ENCODE measurements at places on chromosomes 6 and 20. TPM values are rescaled to one million over a fixed set of nuclear protein-coding genes. Genes with fewer than 3 reads are reported as not detected.

GRCh38 chr6:155340464-155341129 lies 26.3 kb upstream of the TFB1M start:
- no peak for DNase-seq

DNA sequence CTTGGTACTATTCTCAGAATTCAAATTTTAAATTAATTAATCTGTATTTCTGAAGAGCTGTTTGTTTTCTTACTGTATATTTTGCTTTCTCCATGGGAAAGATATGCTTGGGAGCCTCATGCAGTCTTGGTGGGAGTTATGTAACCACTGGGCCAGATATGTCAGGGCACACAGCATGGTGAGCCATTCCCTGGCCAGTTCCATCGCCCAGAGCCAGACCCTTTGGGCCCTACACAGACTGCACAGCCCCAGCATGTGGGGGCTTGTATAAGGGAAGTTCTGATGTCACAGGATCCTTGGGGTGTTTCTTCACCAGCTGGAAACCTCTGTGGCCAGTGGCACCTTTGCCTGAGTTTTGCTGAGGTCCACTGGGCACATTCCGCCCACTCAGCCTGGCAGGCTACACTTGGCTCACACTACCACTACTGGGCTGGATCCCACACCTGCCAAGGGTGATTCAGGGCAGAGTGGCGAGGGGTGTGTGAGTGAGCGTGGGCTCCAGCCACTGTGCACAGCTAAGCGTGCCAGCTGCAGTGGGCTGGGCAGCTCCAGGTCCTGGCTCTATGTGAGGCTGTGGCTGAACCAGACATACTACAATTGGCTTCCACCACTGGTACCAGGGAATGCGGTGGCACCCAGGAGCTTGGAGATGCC lies 293.5 kb downstream of the ARHGAP18 start:
- DNase-seq = no peak

DNA sequence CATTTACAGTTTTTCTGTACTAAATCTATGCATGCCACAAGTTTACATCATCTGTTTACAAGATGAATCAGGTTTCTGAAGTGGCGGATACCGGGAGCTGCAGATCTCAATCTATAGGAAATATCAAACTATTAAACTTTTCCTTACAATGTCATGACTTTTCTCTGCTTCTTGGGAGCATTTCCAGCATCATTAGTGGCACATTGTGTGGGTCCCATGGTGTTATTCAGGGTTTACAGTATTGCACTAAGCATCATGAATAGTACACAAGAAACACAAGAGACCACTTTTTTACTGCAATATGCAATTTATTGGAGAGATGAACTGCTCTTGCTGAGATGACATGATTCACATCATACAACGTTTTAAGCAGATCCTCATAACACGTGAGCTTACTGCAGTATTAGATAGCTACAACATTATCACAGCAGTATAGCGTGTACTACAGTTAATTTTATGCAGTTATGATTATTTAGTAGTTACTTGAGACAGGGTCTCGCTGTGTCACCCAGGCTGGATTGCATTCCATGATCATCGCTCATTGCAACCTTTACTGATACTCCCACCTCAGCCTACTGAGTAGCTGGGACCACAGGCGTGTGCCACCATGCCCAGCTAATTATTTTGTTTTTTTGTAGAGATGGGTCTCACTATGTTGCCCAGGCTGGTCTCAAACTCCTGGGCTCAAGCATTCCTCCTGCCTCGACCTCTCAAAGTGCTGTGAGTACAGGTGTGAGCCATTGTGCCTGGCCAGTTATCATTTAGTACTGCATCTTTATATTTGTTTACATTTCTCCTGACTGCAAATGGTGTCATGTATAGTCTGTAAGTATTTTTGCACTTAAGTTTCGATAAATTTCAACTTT lies 18.4 kb downstream of the BLTP3A start:
- DNase-seq = no peak

- peak; percentile 85 for DNase-seq
Measured at GRCh38 chr6:122609881-122610689, at the start of gene PKIB. Gene PKIB (plus strand): TSS chr6:122610405. CDS start chr6:122717795, 107,390 bp downstream.

DNA sequence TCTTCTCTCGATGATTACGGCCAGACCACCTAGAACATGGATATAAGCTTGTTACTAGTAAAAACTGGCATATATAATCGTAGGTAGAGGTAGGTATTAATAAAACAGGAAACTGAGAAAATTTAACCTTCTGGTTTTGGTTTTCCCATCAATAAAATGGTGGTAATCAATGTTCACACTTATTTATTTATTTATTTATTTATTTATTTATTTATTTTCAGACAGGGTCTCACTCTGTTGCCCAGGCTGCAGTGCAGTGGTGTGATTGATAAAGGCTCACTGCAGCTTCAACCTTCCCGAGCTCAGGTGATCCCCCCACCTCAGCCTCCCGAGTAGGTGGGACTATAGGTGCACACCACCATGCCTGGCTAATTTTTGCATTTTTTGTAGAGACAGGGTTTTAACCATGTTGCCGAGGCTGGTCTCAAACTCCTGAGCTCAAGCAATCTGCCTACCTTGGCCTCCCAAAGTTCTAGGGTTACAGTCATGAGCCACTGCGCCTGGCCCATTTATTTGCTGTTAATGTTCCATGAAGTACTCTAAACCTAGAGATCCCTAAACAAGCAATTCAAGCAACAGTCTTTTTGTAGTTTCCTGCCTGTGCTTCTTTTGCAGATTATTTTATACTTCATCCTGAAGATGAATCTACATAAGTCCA lies 11.5 kb downstream of the TOMM6 start:
- no peak for DNase-seq

DNA sequence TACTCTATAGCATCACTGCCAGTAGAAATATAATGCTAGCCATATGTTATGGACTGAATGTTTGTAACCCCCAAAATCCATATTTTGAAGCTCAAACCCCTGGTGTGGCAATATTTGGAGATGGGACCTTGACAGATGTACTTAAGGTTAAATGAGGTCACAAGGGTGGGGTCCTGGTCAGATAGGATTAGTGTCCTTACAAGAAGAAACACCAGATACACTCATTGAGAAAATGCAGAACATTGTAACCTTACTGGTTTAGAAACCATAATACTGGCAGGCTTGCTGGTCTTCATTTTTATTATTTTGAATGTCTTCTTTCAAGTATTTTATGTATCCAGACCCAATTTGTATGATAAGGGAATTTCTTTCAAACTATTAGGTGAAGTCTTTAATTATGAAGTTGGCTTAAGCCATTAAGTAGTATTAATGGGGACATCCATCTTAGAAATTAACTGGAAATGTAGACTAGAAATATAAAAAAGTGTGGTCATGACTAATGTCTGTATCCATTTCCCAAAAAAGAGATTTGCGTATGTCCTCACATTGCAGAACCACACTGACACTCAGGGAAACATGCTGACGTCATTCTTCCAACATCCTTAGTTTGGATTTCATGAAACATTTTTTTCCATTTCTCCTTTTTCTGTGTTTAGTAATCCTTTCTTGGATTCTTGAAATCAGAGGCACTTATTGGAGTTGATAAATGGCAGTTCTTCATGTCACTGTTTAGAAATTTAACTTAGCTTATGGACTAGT lies 32.4 kb downstream of the SLC16A10 start:
- DNase-seq = no peak

DNA sequence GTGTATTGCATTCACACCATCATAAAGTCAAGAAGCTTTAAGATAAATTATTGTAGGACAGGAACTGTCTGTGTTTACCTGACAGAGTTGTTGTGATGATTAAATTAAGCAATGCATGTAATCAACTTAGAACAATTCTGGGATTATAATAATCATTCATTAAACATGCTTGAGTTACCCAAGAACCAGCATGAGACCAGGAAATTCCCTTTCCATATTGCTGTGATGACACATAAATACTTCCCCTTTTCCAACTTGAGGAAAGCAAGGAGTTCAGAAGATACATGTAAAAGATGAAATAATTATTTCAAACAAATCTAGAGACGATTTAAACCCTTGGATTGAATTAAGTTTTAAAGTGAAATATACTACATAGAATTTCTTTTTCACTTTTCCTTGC lies 404.4 kb downstream of the GJA1 start:
- no peak for DNase-seq

DNA sequence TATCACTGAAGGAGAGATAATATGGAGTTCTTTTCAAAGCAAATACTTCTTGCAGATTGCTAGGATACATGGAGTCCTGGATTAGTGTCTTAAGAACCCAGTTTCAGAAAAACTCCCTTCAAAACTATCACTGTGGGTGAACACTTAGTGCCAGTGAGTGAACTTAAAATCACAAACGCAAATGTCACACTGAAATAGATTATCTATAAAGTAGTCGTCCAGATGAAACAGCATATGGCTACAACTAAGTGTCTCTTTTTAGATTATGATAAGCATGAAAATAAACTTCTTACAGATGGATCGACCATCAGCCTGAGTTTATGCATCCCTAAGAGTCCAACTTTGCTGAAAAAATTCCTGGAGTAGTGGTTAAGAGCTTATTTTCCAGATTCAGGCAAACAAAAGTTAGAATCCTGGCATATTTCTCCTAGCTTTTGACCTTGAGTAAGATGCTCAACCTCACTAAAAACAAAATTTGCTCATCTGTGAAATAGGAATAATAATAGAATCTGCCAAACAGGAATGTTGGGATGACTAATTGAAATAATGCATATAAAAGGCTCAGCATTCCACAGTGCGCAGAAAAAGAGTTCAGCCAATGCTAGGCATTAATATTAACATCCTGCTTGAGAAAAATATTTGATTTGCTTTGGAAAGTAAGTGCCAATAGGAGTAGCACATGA lies 70.4 kb downstream of the DOK5 start:
- no peak for DNase-seq

- no peak for DNase-seq
Measured at GRCh38 chr20:6121504-6121903, 1.3 kb downstream of the FERMT1 start.

DNA sequence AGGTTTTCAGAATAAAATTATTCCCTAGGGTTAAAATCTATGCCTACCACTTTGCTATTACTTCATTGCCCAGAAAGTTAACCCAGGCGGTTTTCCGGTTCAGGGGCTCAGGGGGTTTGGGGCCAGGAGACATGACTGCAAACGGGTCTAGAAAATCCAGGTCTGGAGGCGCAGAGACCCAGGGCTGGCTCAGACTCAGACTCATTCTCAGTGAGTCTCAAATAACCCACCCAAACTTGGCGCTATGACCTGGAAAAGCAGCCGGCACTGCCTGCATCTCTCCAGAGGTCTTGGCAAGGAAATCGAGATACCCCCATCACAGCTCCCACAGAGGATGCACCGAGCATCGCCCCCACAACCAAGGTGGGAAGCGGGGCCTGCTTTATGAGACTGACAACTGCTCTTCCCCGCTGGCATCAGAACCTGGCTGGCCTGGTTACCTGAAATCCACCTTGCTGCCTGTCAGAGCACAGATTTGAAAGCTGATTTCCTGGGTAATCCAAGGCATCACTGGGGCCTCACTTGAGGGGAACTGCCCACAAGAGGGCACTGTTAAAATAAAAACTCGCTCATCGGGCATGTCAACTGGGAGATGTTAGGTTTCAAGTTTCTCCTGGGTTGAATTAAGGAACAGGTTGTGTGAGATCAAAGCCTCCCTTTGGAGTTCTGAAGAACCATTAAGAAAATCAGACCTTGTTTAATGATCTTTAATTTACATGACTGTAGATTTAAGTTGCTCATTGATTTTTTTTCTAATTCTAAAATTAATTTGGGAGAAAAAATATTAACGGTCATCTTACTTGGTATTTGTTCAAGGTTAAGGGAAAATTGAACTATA lies 55.1 kb downstream of the KIF16B start:
- DNase-seq = no peak

- DNase-seq = no peak
Measured at GRCh38 chr6:92700411-92700810, 718.9 kb downstream of the EPHA7 start.

DNA sequence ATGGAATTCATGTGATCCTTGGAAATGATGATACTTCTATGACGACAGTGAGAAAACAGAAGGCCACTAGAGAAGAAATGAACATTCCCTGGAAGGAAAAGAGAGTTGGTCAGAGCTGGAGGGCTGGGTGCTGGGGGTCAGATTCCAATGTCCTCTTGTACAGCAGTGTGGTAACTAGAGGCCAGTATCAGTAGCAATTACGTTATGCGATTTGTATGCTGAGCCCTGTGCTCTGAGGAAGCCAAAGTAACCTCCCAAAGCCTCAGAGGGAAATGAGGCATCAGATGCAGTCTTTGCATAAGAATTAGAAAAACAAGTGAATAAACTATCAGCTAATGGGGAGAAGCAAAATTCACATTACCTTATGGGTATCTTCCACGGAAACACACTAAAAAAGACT lies 65.5 kb upstream of the SLC4A11 start:
- DNase-seq = no peak

- DNase-seq = no peak
Measured at GRCh38 chr6:108446629-108447150, 114.0 kb upstream of the FOXO3 start.

- no peak for DNase-seq
Measured at GRCh38 chr20:57513199-57513598, 11.7 kb downstream of the CTCFL start.

The WFDC12 gene
- not detected for total RNA-seq

The PLAGL1 gene
- 1.2 TPM for total RNA-seq

The CASP8AP2 gene
- 4.6 TPM for total RNA-seq

The MAFB gene
- total RNA-seq = 35.3 TPM

The RCAN2 gene
- total RNA-seq = 1.2 TPM

The TRIM40 gene
- total RNA-seq = not detected
